ENCODE measurements at places on chromosomes 12 and 14.

DNA sequence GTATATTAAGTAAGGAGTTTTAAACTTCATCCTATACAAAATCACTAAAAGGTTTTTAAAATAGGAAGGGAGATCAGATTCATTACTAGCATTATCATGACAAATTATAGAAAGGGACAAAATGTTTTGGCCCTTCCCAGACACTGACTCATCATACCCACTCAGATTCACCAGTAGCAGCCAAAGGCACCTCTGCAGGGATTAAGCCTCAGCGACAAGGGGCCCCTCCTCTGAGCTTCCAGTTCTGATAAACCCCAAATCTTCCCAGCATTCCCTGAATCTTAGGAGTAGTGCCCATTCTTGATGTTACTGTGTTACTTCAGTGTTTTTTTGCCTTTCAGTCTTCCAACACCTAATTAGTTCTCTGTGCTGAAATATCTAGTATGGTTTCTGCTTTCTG, 14.5 kb downstream of the KRAS start:
- no peak for DNase-seq

DNA sequence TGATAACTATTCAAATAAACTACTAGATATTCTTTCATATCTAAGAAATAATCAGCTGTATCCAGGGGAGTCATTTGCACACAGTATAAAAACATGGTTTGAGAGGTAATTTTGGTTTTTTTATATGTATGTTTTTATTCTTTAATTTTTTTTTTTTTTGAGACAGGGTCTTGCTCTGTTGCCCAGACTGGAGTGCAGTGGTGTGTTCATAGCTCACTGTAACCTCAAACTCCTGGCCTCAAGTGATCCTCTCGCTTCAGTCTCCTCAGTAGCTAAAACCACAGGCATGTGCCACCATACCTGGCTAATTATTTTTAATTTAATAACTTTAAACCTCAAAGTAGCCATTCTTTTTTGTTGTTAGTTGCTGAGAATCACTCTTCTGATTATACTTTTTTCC, 1.8 kb downstream of the PRORP start:
- no peak for DNase-seq

DNA sequence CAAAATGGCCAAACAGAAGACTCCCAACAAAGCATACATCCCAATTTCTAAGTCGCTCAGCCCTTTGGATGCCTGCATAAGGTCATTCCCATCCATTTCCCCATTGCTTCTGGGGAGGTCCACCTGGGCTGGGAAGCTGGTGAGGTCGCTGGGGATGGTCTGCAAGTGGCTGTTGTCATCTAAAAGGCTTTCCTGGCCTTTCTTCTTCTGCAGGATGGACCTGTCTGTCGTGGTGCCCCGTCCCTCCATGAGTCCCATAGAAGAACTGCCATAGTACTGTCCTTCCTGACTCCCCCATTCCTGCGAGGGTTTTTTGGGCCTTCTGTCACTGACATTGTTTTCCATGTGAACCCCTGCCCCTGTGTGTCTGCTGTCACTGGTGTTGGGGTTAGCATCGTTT, 221.1 kb downstream of the GLT1D1 start:
- DNase-seq = no peak

DNA sequence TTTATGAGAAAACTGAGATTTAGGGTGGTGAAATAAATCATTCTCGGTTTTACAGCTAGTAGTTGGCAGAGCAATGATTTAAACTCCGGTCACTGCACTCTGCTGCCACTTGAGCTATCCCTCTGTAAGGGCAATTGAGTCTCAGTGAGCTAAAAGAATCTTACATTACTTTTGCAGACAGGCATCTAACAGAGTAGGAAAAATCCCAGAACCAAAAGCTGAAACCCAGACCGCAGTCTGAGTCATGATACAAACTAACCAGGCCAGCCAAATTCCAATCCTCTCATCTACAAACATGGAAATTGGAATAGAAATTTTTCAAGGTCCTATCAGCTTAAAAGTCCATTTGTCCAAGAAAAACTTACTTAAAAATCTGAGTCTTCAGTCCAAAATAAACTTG, 73.7 kb downstream of the ANKS1B start:
- DNase-seq = no peak

- peak; percentile 83 for DNase-seq
These were observed at the start of gene SMARCC2 for GRCh38 chr12:56189099-56189917. Gene SMARCC2 (minus strand): TSS chr12:56189483. CDS start chr12:56189461, 22 bp downstream.

GRCh38 chr12:105920161-105920684, 218.5 kb downstream of the NUAK1 start:
- no peak for DNase-seq

GRCh38 chr14:94646066-94646465, 33.9 kb downstream of the SERPINA3 start:
- DNase-seq = no peak
